ENCODE measurements at places on chromosomes 2 and 18. TPM values are rescaled to one million over a fixed set of nuclear protein-coding genes. Genes with fewer than 3 reads are reported as not detected.

Gene CIB4
- total RNA-seq, result not detected

DNA sequence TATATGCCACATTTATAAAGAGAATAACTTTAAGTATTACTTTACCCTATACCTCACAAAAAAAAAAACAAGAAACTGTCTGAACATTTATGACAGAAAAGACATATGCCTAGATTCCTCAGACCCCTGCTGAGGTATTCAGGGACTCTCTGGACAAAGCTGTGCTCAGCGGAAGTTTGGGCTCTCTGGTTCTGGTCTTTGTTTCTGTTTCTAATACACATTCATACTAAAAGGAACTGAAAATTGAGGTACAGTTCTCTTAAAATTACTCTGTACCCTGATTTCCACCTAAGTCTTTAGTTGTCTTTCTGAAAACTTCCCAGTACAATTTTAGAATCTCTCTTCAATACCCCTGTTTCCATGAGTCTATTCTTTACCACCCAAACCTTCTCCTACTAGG is 160.3 kb downstream of the IKZF2 start:
- no peak for DNase-seq

Gene ZNF385B
- total RNA-seq, result not detected

DNA sequence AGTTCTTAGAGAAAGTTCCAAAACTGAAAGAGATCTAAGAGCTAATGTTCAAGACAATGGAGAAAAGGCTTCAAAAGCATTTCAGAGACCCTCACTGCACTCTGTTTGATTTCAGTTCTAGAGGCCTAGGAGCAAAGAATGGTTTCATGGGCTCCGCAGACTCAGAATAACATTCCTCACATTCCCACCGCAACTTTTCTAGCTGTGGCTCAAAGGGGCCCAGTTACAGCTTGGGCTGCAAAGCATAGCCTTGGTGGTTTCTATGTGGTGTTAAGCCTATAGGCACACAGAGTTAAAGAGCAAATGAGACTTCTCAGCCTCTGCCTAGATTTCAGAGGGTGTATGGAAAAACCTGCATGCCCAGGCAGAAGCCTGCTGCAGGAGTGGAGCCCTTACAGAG is 73.0 kb downstream of the FSIP2 start:
- DNase-seq, result no peak

Gene AQP12A
- total RNA-seq, result not detected

Gene DSC2
- total RNA-seq, result not detected

- no peak for DNase-seq
Measured at GRCh38 chr2:67567886-67568285, 170.8 kb downstream of the ETAA1 start.
